ENCODE measurements at places on chromosomes 5 and 9. TPM values are rescaled to one million over a fixed set of nuclear protein-coding genes. Genes with fewer than 3 reads are reported as not detected.

GRCh38 chr9:116350213-116350612 lies 196.6 kb downstream of the PAPPA start:
- DNase-seq: no peak

BHMT2 gene
- 5.6 TPM for total RNA-seq

DNA sequence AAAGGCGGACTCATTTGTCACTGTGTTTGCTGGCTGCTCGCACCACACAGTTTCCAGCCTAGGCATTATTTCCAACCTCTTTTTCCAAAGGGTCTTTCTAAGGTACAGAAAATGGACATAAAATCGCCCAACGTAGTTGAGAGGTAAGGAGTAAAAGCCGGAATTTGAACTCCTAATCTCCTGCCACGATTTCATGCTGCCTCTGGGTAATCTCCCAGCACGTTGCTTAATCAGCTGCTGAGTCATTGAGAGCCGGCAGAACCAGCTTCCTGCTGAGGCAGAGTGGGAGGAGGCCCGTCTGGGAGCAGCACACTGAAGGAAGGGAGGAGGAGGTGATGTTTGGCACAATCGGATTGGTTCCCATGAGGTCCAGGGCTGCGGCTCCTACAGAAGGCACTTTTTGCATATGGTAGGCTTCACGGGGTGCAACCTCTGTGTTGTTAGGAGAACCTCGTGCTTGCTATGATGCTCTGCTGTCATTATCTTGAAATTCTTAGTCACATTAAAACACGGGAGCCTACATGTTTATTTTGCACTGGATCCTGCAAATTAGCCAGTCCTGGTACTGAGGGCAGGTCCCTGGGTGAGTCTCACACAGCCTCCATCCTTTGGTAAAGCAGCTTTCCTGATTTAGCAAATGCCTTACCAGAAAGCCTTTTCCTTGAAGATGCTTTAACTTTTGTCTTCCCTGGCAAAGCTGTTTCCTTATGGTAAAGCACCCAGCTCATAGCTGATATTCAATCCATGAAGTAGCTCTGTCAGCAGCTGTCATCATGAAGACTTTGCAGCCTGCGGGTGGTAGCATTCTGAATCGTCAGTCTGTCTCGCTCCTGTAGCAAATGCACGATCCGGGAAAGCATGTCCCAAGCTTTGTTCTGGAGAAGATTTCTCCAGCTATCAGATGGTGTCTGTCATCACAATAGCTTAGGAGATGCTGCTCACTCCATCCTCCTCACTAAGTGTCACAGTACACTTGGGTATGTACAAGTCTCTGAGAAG lies 191.6 kb upstream of the MSX2 start:
- peak; percentile 88 for DNase-seq

CFAP77 gene
- total RNA-seq: 1.2 TPM

GRCh38 chr5:77087484-77088261 lies 588 bp upstream of the ZBED3 start:
- no peak for DNase-seq

TMC1 gene
- 0.27 TPM for total RNA-seq
